ENCODE measurements at places on chromosomes 4 and X.

GRCh38 chrX:99914635-99915034 lies 495.4 kb downstream of the PCDH19 start:
- no peak overlapping the region for H3K27ac ChIP-seq
- H3K36me3 ChIP-seq, result no peaks in the 10 kb centered on the region
- H3K4me3 ChIP-seq, result no peak overlapping the region
- no peaks in the 10 kb centered on the region for H3K27me3 ChIP-seq

GRCh38 chr4:151417766-151418376 lies 8.9 kb downstream of the FHIP1A start:
- peaks cover 11% of the 10 kb centered on the region for H3K27me3 ChIP-seq
- H3K27ac ChIP-seq, result no peak overlapping the region
- DNase-seq, result no peak
- no peaks in the 10 kb centered on the region for H3K36me3 ChIP-seq

DNA sequence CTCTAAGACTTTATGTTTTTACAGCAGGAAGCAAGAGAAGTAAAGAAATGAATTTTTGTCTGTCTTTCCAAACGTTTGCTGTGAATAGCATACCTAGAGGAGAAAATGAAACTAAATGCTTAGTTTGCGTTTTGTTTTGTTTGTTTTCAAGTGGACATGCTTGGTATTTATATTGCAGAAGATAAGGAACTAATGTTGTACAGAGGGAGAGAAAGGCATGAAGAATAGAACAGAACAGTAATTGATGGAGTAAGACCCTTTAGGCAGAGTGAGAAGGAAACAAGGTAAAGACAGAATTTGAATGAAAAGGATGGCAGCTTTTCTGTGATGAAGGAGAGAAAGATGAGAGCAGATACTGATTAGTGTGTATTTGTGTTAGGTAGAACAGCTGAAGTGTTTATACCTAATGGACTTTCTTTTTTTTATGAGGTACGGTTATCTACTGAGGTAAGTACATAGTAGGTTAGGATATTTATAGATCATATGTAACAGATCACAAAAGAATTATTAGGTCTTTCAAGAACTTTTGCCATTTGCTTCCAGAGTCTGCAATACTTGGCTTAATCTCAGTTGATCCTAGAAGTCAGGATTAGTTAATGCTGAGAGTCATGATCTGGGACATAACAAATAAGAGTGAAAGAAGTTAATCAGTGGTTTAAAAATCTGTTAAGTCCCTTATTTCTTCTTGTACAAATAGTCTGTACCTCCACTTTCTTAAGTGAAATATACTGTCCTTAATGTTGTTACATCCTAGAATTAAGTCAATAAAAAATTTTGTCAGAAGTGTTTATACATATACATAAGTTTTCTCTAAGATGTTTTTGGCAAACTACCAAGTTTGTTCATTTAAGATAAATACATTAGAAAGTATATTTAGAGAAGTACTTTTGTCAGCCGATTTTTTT lies 36.8 kb downstream of the FABP2 start:
- no peak for DNase-seq
- H3K27me3 ChIP-seq, result no peaks in the 10 kb centered on the region
- peak overlapping the region; percentile 66 for H3K4me3 ChIP-seq
- H3K36me3 ChIP-seq, result peaks cover 4% of the 10 kb centered on the region

GRCh38 chr4:153062652-153063168 lies 126.6 kb downstream of the FHDC1 start:
- H3K27ac ChIP-seq, result no peak overlapping the region
- H3K4me3 ChIP-seq, result no peak overlapping the region
- H3K27me3 ChIP-seq, result peaks cover 12% of the 10 kb centered on the region
